ENCODE measurements at places on chromosomes 16 and 17.

GRCh38 chr17:37813751-37814150, 68.9 kb upstream of the HNF1B start:
- DNase-seq: no peak

DNA sequence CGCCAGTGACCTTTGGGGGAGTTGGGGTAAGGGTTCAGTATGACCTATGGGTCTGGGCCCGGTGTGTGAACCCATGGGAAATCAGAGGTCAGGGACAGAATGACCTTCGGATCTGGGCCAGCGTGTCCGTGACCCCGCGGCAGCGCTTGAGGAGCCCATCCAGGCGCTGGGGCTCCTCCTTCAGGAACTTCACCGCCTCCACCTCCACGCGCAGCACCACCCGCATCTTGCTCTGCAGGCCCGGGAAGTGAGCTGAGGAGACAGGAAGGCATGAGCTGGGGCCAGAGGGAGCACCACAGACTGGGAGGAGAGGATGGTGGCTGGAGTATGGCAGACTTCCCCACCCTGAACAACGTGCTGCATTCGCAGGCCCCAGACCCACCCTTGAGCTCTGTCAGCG, 53.4 kb downstream of the SRCIN1 start:
- no peak for DNase-seq

GRCh38 chr16:78763821-78764440, 664.5 kb downstream of the WWOX start:
- DNase-seq: no peak

DNA sequence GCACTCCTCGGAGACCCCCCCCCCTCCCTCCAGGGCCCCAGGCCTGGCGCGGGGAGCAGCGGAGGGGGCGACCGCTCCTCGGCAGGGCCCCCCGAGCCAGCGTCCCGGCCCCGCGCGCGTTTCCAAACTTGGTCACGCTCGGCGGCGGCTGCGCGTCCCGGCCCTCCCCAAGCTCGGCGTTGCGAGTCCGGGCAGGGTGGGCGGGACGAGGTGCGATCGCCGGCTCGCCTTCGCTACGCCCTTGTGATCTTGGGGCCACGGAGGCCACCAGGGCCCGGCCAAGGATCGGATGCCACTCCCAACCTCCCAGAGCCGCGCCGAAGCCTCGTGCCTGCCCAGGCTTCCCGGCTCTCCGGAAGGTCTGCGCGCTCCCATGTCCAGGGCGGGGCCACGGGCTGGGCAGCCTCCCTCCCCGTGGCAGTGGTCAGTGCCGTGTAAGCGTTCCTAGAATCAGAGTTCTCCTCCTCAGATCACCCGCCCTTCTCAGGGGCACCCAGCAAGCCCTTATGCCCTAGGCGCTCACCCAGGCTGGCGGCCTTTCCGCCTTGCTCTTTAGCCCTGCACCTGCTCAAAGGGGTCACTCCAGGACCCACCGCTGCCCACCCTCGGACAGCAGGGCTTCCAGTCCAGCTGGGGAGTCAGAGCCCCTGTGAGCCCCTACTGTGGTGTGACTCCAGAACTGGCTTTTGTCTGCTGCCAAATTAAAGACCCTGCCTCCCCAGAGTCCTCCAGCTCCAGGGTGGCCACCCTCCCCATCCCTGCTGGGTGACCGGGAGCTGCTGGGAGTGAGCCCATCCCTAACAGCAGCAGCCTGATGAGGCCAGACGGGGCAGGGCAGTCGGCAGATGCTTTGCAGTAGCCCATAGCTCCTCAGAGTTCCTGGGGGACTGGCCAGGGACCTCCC, 12.2 kb upstream of the MRPS23 start:
- no peak for DNase-seq

DNA sequence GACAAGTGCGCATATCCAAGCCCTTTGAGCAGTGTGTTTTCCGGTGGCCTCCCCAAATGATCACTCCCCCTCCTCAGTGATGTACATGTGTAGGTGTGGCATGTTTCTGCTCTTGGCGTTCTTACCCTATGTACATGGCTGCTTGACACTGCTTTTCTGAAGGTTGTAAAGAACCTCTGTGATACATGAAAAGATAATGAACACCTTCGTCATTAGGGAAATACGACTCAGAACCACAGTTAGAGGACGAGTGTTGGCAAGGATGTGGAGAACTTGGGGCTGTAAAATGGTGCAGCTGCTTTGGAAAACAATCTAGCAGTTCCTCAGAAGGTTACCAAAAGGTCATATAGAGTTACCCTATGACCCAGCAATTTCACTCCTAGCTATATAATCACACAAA, 28.6 kb downstream of the CEP95 start:
- no peak for DNase-seq

DNA sequence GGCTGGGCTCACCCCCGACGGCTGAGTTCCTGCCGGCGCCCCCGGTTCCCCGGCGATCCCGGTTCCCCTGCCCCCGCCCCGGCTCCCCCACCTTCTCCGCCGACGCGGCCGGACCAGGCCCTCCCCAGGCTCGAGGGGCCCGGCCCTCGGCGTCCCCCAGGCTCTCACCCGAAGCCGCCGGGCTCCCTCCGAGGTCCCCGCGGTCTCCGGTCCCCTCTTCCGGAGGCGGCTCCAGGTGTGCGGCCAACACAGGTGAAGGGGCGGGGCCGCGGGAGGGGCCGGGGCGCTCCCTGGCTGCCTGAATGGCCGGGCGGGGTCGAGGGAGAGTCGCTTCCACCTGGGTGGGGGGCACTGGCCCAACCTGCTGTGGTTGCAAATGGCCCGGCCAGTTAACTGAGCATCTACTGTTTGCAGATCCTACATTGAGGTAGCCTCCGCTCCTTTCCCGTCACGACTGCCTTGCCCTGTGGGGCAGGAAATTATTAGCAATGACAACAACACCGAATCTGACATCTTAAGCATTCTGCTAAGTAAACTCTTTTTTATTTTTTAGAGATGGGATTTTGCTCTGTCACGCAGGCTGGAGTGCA, at the start of gene BICDL2:
BICDL2 (minus strand) TSS at position 219 of the 590 bp plus-strand sequence. CDS start 1,448 bp downstream, outside the sequence.
- DNase-seq: no peak

DNA sequence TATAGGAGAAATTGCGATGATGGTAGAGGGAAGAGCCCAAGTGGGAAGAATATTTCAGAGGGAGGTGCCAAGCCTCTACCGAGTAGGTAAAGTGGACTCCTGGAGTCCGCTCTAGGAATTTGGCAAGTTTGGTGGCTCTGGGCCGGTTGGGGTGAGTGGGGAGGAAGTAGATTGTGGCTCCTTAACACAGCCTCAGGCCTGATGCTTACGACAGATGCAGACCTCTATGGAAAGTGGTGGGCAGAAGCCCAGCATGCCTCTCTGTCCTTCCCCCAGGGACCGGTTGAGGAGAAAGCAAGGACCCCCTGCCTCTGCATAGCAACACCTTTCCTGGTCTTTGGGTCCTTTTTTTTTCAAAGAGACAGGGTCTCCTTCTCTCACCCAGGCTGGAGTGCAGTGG, 55.9 kb upstream of the SIAH1 start:
- DNase-seq: no peak

DNA sequence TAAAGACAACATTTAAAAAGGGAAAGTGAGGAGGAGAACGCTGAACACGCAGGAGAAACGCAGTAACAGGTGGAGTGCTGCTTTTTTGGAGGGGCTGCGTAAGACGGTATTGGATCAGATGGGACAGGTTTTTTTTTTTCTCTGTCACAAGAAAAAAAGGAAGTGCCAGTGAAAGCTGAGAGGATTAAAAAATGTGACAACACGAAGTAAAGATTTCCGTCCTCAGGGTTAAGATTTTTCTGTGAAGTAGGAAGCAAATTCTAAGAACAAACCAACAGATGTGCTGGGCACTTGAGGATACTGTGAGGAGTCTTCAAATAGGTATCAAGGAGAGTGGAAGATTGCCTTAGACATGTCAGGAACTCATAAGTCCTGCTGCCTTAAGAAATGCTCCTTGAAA, 5.8 kb upstream of the ABCA9 start:
- DNase-seq: no peak

DNA sequence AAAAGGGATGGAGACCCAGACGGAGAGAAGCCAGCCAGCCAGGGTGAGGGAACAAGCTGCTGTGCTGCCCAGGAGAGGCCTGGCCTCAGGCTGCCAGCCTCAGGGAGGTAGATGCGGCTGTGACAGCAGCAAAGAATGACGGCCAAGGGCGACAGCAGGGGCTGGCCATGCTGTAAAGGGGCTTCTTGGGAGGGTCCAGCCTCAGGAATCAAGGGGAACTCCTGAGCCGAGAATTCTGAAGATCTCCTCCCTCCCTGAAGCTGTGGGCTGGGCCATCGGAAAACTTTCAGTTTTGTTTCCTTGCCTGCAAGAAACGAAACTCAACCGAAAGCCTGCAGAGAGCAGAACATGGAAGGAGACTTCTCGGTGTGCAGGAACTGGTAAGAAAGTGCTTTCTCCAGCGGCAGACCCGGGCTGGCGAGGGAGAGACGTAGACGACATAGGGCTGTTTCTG, at the start of gene XAF1:
XAF1 (plus strand) TSS at position 316 of the 454 bp plus-strand sequence; CDS start at position 349, 33 bp downstream.
- no peak for DNase-seq

DNA sequence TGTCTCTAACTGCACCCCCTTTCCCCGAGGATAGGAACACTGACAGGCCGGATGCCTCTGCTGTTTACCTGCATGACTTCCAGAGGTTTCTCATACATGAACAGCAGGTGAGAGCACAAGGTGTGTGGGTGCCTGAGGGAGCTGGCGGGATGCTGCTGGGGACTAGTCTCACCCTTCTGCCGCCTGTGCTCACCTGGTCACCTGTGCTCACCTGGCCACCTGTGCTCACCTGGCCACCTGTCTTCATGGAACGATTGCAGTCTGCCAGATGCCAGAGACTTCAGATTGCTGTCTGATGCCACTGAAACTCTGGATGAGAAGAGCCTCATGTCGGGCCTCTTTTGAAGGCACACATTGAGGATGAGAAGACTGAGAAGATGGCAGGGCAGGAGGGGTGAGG, 104.1 kb downstream of the PLCG2 start:
- DNase-seq: no peak

- no peak for DNase-seq
Observed at GRCh38 chr17:81394377-81394920, 808 bp upstream of the BAHCC1 start.

GRCh38 chr16:80824623-80825364, 20.4 kb upstream of the CDYL2 start:
- DNase-seq: peak; percentile 22

DNA sequence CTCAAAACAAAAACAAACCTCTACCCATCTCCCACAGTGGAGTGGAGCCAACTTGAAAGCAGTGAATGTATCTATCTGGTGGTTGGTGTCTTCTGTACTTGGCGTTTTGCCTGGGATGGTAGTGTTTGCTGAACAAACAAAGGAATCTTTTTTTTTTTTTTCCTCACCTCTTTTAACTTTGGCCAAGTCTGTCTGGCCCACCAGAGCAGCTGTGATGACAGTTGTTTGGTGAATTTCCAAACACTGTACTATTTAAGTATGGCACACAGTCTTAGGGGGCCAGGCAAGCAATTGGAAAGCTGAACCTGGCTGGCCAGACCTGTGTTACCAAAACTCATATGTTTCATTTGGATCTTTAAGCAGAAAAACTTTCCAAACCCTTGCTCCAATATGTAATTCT, 101.8 kb upstream of the CDH13 start:
- DNase-seq: no peak

DNA sequence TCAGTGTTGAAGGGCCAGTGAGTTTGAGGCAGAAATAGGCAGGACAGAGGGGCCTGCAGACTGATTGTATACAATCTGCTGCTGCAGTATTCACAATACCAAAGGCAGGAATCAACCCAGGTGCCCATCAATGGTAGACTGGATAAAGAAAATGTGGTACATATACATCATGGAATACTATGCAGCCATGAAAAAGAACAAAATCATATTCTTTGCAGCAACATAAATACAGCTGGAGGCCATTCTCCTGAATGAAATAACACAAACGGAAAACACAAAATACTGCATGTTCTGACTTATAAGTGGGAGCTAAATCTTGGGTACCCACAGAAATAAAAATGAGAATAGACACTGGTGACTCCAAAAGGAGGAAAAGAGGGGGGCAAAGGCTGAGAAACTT, 485.1 kb downstream of the XYLT1 start:
- DNase-seq: no peak

DNA sequence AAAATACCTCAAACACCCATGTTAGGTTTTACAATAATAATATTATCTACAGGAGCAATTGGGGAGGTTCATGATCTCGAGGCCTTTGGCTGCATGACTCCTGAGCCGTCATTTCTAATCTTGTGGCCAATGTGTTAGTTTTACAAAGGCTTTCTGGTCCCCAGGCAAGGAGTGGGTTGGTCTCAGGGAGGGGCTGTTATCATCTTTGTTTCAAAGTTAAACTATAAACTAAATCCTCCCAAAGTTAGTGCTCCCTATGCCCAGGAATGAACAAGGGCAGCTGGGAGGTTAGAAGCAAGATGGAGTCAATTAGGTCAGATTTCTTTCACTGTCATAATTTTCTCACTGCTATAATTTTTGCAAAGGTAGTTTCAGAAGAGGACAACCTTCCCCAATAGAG, 9.1 kb upstream of the CCL5 start:
- DNase-seq: no peak

DNA sequence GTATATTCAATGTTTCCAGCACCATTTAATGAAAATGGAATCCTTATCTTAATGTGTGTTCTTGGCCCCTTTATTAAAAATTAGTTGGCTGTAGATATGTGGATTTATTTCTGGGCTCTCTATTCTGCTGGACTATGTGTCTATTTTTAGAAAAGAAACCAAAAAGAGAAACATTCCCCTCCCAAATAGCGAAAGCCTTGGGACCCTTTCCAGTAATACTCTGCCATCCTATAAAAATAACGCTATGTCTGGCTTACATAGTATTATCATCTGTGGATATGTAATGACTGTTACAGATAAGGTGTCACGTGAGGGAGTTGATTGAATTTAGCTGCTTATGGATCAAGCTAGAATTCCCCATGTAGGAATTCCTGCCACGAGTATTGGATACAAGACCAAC, 279.3 kb upstream of the KIF2B start:
- no peak for DNase-seq

GRCh38 chr17:1724869-1725641, 551 bp downstream of the WDR81 start:
- no peak for DNase-seq

DNA sequence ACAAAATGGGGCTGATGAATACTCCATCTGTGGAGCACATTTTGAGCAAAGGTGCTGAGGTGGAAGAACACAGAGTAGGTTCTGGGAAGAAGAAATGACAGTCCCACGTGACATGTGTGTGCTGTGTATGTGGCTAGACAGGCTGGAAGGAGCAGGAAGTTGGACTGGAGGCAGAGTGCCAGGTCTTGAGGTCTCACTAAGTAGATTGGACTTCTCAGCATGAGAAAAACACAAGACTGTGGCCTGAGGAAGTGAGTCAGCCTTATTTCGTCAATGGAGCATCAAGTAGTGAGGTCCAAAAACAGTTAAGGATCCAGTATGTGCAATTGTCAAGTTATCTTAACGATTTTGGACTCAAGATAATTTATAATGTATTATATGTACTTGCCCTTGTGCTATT, 736.5 kb downstream of the KCNJ2 start:
- no peak for DNase-seq

Data from COR-L47 (cell line).